Smooth muscle cell of the brain vasculature (primary cell): ENCODE measurements at places on chromosomes 3 and 15.
A peak's percentile ranks its signal among the peaks of the same experiment; 100 is the strongest.

DNA sequence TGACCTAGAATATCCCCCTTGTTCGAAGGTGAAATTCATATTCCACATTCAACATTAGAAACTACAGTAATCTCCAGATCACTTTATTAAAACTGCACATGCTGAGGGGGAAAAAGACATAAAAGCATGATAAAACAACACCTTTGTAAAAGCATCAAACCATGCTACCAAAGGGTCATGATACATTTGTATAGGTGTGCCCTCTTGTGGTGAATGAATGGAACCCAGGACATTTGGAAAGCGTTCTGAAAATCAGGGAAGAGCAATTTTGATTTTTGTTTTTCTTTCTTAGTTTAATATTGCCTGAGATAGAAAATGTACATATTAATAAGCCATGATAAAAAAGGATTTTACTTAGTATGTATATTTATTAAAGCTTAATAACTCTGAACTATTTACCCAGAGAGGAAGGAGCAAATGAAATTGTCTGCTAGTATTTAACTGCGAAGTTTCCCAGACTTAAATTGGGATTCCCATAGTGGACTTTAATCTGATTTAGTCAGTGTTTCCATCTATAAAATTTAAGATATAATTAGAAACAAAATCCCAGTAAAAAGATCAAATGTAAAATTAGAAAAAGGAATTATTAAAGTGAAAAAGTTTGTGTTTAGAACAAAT is 105.8 kb upstream of the ARL6 start:
- DNase-seq = no peak

- DNase-seq = no peak
Observed at GRCh38 chr15:80580106-80580505, 115.0 kb upstream of the ABHD17C start.

DNA sequence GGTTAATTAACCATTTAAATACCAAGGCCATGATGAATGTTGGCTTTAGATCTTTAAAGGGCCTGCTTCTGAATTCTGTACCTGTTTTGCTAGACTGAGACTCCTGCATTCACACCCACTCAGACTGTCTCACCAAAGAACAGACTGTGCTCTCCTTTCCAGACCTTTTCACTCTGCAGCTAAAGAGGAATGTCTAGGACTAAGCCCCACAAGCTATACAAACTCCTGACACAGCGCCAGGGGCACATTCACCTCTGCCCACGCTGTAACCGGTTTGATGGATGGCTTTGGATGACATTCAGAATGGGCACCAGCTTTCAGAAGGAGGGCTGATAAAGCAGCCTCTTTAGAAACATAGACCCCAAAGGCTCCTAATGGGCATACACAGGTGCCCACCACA is 200.1 kb downstream of the KCNMB2 start:
- DNase-seq = no peak

GRCh38 chr3:127762787-127763105 is 59.6 kb downstream of the MGLL start:
- DNase-seq = no peak

DNA sequence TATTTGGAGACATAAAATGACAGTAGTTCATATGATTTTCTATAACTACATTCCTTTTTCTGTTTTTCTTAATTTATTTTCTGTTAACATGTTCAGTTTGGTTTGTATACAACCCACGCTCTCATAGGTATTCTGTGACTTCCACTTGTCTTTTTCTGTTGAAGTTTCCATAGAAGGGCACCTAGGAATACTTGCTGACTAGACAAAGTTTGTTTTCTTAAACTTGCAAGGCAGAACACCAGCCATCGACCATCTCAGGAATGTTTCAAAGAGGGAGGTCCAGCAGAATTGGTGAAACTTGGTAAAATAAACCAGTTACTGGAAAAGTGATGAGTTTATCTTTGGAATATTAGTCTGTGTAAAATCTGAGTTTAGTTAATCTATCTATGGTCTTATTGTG is 403.2 kb upstream of the CADM2 start:
- no peak for DNase-seq

GRCh38 chr3:143972505-143973258 is 1.1 kb downstream of the DIPK2A start:
- DNase-seq = no peak

GRCh38 chr15:80259942-80260510 is 8.0 kb upstream of the CTXND1 start:
- DNase-seq = no peak

DNA sequence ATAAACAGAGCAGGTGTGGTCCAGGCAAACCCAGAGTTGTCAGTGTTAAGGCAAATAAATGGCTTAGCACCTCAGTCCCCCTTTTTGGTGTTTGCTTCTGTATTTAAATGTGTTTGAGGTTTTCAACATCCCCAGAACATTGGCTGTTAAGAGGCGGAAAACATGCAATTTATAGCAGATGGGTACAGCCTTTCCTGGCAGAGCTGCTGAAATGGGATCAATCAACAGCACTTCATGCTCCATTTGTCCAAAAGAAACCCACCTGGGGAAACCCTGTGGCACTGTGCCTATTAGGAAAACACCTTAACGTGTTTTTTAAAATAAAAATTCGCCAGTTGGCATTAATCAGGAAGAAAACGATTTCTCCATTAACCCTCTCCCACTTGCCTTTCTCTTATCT is 135.4 kb downstream of the MCTP2 start:
- DNase-seq = no peak

GRCh38 chr15:77905301-77905920 is 172.1 kb downstream of the TBC1D2B start:
- DNase-seq = no peak

- no peak for DNase-seq
Observed at GRCh38 chr3:57292897-57293526, 527 bp upstream of the ASB14 start.

DNA sequence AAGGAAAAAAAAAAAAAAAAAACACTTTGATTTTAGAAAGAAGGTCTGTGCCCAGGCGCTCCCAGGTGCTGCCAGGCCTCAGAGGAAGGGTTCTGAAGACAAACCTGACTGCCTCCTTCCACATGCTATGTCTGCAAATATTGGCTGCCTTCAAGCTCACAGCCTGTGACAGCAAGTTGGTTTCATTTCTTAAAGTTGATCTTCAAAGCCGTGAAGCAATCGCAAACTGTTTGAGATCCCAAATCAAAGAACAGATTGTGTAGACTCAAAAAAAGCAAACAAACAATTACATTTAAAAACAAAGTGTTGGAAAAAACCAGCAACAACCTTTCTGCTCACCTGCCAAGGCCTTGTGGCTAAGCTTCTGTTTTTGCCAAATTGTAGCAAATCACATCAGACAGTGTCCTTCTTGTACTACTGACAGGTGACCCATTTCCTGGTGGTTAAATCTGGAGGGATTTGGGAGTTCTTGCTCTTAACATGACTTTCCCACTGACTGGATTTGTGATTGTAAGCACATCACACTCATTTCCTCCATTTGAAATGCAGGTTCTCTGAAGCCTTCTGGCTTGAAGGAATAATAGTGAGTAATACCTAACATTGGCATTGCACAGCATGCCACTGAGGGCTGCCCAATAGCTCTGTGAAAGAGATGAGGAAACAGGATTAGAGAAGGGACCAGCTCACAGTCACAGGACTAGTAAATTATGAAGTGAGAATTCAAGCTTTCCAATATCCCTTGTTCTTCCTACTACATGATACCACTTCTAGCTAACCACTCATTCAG is 502.4 kb downstream of the LPP start:
- no peak for DNase-seq

DNA sequence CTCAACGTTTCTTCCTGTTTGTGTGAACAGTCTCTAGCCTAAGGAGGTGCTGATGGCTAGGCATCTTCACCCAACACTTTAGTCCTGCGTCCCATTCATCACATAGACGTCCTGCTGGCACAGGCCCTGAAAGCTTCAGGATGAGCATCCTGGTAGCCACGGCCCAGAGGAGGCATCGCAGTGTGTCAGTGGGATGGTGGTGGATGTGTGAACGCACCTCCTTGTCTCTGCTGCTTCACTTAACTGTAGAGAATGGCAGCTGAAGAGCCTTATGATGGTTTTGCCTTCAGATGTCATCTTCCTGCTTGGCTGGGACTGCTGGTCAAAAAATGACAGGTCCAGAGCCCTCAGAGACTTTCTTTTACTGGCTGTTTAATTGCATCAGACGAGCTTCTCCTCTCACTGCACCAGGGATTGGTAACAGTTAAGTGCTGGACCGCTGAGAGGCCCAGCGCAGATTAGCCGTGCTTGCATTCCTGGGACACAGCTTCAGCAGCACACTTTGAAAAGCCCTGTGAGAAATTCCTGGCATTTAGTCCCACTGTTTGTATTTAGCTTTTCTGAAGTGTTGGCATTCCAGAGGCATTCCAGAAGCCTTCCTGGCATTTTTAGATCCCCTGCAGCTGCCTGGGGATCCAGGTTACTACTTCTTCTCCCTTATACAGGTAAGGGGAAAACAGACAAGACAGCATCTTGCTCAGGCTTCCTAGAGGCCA is 132.4 kb upstream of the PLXNA1 start:
- DNase-seq = no peak

GRCh38 chr3:84074767-84075166 is 884.0 kb upstream of the CADM2 start:
- no peak for DNase-seq

DNA sequence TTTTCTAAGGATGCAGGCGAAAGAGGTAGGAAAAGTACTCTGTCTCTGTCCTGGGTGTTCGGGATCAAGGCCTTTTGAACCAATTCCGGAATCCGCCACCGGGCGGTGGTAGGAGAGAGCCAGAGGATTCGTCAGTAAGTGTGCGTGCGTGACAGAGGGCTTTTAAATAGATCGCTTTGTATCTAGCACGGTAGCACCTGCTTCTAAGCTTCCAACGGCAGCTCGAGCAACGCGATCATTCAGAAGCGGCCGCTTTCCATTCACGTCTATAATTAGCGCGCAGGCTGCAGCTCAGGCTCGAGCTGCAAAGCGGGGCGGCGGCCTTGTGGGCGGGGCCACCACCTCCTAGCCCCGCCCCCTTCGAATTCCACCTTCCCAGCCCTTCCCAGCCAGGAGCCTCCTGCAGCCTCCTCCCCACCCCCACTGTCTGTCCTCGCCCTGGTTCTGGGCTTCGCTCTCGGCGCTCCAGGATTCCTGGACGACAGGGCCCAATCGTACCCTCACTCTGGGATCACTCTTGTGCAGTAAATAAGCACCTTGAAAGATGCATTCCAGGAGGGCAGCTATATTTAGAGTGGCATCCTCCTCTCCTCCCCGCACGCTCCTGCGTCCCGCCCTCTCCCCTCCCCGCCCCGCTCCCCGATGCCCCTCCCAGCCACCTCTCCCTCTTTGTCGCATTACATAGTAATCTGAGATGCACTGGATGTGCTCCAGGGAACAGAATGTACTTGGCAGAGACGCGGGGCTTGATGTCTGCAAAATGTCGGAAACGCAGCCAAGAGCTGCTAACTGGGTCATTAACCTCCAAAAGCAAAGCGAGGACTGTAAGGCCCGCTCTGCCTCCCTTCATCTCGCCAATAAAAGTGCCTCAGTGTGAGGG is 224.1 kb upstream of the TPRG1 start:
- peak; percentile 92 for DNase-seq

- DNase-seq = no peak
Observed at GRCh38 chr3:141051443-141052200, 475 bp downstream of the SPSB4 start.

GRCh38 chr3:75049533-75049932 is 435.1 kb upstream of the CNTN3 start:
- DNase-seq = no peak

GRCh38 chr15:61057376-61057775 is 171.7 kb downstream of the RORA start:
- no peak for DNase-seq

DNA sequence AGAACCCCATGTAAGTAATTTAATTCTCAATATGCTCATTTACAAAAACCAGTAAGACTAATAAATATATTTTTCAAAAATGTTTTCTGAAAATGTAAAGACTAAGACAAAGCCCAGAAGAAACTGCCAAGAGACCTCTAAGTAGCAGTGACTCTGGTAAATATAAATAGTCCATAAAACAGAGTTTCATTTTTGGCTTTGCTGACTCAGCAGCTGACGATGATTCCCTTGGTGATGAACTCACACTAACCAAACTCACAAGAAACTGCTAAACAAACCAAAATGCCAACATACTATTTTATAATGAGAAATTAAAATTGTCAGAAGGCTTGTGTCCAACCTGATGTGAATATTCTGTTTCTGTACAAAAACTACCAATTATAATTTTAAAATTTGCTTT is 31.5 kb upstream of the IMPG2 start:
- DNase-seq = no peak

- DNase-seq = peak; percentile 20
Observed at GRCh38 chr3:149004622-149005021, 13.3 kb downstream of the GYG1 start.

DNA sequence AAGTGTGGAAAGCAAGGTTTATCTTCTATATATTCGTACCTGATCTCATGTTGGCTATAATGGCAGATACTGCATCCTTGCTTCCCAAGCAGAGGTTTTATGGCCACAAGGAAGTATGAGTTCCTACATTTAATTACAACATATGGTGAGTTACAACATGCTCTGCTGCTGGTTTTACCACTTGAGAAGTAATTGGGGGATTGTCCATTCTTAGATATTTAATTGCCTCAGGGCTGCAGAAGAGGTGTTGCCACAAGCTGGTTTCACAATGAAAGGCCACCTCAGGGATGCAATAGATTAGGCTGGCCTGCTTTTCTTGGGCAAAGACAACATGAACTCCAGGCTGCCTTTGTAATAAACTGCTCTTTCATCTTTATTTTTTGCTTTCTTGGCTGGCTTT is 48.6 kb downstream of the RAP2B start:
- DNase-seq = no peak

- no peak for DNase-seq
Observed at GRCh38 chr15:63491979-63492378, 12.4 kb upstream of the USP3 start.

GRCh38 chr3:42701371-42702065 is 1.1 kb downstream of the HHATL start:
- no peak for DNase-seq

DNA sequence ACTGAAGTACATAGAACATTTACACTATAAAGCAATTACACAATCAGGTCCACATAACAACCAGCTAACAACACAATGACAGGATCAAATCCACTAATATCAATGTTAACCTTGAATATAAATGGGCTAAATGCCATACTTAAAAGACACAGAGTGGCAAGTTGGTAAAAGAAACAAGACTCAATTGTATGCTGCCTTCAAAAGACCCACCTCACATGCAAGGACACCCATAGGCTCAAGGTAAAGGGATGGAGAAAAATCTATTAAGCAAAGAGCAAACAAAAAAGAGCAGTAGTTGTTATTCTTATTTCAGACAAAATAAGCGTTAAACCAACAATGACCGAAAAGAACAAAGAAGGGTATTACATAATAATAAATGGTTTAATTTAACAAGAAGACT is 183.3 kb downstream of the PYDC2 start:
- no peak for DNase-seq

DNA sequence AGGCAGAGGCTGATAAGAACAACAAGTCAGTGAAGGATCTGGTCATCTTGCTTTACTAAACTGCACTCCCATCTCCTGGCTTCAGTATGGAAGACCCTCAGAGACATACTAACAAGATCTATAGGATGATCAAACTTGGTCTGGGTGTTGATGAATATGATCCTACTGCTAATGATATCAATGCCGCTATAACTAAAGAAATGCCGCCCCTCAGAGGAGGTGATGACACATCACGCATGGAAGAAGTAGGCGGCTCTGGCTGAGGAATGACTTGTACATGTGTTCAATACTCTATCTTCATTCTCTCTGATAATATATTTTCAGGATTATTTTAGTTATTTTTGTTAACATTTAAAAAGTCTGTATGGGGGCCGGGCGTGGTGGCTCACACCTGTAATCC is 17.5 kb upstream of the EIF2B5 start:
- DNase-seq = no peak
